Fibroblast of the aortic adventitia (primary cell): ENCODE measurements at places on chromosomes 2 and 18. TPM values are rescaled to one million over a fixed set of nuclear protein-coding genes. Genes with fewer than 3 reads are reported as not detected.

TM4SF20 gene
- 0.57 TPM in 1 of 2 replicates, not detected in the other for total RNA-seq

SLC9A4 gene
- not detected in 2 replicates for total RNA-seq

ALK gene
- total RNA-seq = 0.27 and 0.82 TPM in 2 replicates

PAX8 gene
- 0.09 and 1.5 TPM in 2 replicates for total RNA-seq

C2orf15 gene
- not detected in 2 replicates for total RNA-seq

SCN7A gene
- under 0.01 and 4.7 TPM in 2 replicates for total RNA-seq
